Activated CD4-positive, alpha-beta T cell treated with anti-CD3 and anti-CD28 coated beads, Interleukin-2, amount 10 ng/mL, durations not matched to agents 24 days and 14 days (primary cell): ENCODE measurements at places on chromosomes 12 and 14. TPM values are rescaled to one million over a fixed set of nuclear protein-coding genes. Genes with fewer than 3 reads are reported as not detected.

- no peaks in the 10 kb centered on the region for H3K27me3 ChIP-seq
- no peak overlapping the region for H3K4me3 ChIP-seq
- no peak overlapping the region for H3K27ac ChIP-seq
- DNase-seq = no peak
Observed at GRCh38 chr14:44565968-44566367, 58.9 kb upstream of the FSCB start.

DNA sequence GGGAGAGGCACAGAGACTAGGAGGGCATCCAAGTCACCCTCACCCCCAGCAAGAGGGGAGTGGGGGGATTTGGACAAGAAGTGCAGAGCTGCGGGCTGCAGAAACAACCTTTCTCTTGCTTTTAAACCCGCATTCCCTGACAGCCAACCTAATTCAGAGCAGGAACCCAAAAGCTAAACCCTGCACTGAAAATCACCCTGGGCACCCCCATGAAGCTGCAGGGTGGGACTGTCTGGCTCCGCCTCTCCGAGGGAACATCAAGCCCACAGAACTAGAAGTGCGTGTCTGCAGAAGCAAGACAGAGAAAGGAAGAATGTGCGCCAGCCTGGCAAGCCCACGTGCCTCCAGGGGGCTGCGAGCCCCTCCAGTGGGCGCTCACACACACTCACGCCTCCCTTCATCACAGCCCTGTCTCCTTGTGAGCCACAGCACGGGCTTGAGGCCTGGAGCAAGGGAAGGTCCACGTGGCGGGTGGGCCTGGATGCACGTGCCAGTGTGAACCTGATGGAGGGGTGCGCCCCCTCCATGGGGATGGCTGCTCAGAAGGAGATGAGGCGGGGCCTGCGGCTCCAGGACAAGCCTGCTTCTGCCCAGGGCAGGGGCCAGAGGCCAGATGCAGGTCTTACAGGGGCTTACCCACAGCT lies 27.8 kb upstream of the PNMA1 start:
- peak; percentile 79 for DNase-seq
- H3K36me3 ChIP-seq = peaks cover 20% of the 10 kb centered on the region
- peak overlapping the region; percentile 85 for H3K27ac ChIP-seq
- peaks cover 73% of the 10 kb centered on the region for H3K4me1 ChIP-seq
- no peaks in the 10 kb centered on the region for H3K27me3 ChIP-seq

GRCh38 chr12:5586201-5586600 lies 154.3 kb downstream of the NTF3 start:
- no peaks in the 10 kb centered on the region for H3K27me3 ChIP-seq
- no peaks in the 10 kb centered on the region for H3K36me3 ChIP-seq
- H3K4me3 ChIP-seq = no peak overlapping the region
- no peaks in the 10 kb centered on the region for H3K4me1 ChIP-seq

GRCh38 chr12:125247477-125247876 lies 182.2 kb downstream of the AACS start:
- H3K4me3 ChIP-seq = no peak overlapping the region
- H3K36me3 ChIP-seq = no peaks in the 10 kb centered on the region
- DNase-seq = no peak
- no peaks in the 10 kb centered on the region for H3K27me3 ChIP-seq

DNA sequence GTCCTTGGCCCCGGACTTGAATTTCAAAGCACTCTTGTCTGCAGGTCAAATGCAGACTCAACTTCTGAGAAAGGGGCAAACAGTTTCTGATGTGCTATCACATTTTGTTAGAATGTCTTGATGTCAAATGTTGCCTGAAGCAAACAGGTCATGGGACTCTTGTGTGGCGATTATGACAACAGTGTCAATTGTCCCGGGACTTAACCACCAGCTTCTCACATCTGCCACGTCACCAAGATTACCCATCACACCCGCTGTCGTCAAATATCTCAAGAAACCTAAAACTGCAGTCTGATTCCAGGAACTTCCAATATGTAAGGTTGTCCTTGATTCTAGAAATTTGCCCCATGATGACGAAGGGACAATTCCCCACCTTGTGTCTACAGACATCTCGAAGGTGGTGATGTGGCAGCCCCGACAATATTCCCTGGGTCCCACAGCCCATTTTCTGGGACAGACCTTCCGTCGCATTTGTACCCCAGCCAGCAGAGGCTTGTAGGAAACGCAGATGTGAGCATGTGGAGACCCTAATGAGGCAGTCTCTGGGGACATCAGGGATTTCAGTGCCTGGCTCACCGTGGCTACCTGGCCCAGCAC lies 21.3 kb downstream of the LRTM2 start:
- H3K27me3 ChIP-seq = no peaks in the 10 kb centered on the region
- no peak for DNase-seq
- no peak overlapping the region for H3K27ac ChIP-seq
- H3K4me3 ChIP-seq = no peak overlapping the region
- H3K36me3 ChIP-seq = no peaks in the 10 kb centered on the region
- H3K4me1 ChIP-seq = no peaks in the 10 kb centered on the region

- no peak overlapping the region for H3K4me3 ChIP-seq
- H3K27ac ChIP-seq = no peak overlapping the region
- H3K36me3 ChIP-seq = no peaks in the 10 kb centered on the region
- no peak for DNase-seq
- H3K27me3 ChIP-seq = no peaks in the 10 kb centered on the region
Observed at GRCh38 chr14:101024686-101025085, 121.2 kb upstream of the RTL1 start.

- no peak for DNase-seq
- H3K27ac ChIP-seq = no peak overlapping the region
- peaks cover 9% of the 10 kb centered on the region for H3K27me3 ChIP-seq
- no peaks in the 10 kb centered on the region for H3K36me3 ChIP-seq
- no peak overlapping the region for H3K4me3 ChIP-seq
Observed at GRCh38 chr12:111048991-111049390, 128.6 kb upstream of the MYL2 start.

GRCh38 chr14:34810028-34810427 lies 65.1 kb downstream of the BAZ1A start:
- DNase-seq = no peak
- peaks cover 48% of the 10 kb centered on the region for H3K36me3 ChIP-seq
- H3K4me3 ChIP-seq = no peak overlapping the region
- H3K27me3 ChIP-seq = no peaks in the 10 kb centered on the region
- no peak overlapping the region for H3K27ac ChIP-seq
- peaks cover 14% of the 10 kb centered on the region for H3K4me1 ChIP-seq

Gene FBRSL1
- total RNA-seq = 91.3 and 96.1 TPM in 2 replicates

Gene KRT3
- 0.14 TPM in 2 replicates for total RNA-seq

Gene CLEC7A
- not detected in 2 replicates for total RNA-seq
